Ecto neural progenitor cell (in vitro differentiated cells): ENCODE measurements at places on chromosomes 2 and 18.

DNA sequence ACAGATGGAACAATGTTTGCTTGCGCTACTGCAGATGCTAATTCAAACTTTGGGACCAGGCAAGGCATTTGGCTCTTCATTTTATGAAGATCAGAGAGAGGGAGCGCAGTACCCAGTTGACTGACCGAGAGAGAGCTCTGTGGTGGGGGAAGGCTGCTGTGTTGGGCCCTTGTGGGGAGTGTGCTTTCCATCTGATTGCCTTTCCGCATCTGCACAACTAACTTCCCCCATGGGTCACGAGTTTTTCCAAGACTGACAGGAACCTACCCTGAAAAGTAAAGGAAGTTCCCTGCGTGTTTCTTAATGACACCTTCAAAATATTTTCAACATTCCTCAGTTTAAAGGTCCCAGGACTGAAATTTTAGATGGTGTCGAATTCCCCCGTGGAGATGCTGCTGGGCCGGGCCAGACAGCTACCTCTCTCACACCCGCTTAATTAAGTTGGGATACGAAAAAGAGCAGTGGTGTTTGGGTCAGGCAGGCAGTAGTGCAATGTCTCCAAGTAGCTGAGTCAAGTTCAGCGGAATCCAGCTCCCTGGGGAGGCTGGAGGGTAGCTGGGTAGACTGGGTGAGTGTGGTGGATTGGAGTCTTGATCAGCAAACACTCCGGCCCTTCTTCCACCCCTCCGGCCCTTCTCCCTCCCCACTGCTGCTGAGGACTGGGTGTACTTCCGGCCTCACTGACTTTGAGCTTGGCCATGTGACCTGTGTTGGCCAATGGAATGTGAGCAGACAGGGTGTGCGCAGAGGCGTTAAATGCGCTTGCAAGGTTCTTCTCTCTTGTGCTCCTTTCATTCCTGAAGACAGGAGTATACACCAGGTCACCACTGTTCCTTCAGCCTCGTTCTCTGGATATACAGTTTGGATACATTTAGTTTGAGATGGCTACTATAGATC is 2.3 kb upstream of the ARHGAP25 start:
- DNase-seq = no peak

GRCh38 chr18:47772374-47773248 is 157.8 kb downstream of the SMAD2 start:
- DNase-seq = peak; percentile 81

DNA sequence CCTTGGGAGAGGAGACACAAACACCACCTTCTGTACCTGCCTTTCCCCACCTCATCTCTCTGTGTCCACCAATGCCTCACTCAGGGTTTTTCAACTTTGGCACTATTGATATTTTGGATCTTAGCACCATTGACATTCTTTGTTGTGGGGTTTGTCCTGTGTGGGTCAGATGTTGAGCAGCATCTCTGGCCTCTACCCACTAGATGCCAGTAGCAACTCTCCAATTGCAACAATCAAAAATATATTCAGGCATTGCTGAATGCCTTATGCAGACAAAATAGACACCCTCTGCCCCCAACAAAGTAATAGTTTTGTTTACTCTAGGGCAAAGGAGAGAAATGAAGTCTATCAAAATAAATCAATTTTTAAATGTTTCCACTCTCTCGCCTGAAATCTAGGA is 1384.3 kb upstream of the NXPH2 start:
- DNase-seq = no peak

GRCh38 chr2:213353419-213353818 is 69.2 kb downstream of the SPAG16 start:
- DNase-seq = no peak

GRCh38 chr2:162422894-162423293 is 79.0 kb downstream of the GCA start:
- no peak for DNase-seq

GRCh38 chr2:108958002-108958401 is 31.0 kb downstream of the EDAR start:
- no peak for DNase-seq

DNA sequence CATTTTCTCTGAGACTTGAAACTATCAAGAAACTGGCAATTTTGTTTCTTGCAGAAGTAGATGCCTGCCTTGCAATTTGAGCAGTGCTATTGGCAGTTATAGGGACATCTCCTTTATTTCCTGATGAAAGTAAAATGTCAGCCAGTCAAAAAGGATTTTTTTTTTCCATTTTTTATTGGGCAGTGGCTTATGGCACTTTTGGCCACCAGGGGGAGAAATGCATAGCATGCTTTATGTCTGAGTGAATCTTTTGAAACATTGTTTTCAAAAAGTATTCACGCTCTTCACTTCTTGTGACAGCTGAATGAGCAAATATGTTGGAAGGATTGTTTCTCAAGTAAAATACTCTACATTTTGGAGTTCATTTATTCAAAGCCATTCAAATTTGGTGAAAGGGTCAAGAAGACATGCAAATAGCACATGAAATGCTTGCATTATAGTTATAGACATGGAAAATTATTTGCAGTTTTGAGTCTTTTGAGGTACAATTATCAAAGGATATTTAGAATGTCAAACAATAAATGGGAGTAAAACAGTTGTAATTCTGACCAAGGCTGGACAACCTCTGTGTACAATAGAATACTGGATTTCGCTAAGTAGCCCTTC is 491.0 kb downstream of the CDH2 start:
- no peak for DNase-seq

- no peak for DNase-seq
Observed at GRCh38 chr2:170969030-170969429, 40.0 kb downstream of the GORASP2 start.

DNA sequence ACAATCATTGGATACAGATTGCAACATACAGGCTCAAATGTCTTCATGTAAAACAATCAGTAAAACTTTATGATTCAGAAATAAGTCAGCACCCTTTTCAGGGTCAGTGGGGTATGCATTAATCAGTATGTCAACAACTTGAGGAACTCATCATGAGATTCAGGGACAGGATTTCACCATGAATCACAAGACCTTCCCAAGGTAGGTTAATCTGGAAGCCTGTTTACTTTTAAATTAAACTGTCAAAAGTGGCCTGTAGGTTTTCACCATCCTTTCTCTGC is 104.8 kb downstream of the SP100 start:
- DNase-seq = no peak

DNA sequence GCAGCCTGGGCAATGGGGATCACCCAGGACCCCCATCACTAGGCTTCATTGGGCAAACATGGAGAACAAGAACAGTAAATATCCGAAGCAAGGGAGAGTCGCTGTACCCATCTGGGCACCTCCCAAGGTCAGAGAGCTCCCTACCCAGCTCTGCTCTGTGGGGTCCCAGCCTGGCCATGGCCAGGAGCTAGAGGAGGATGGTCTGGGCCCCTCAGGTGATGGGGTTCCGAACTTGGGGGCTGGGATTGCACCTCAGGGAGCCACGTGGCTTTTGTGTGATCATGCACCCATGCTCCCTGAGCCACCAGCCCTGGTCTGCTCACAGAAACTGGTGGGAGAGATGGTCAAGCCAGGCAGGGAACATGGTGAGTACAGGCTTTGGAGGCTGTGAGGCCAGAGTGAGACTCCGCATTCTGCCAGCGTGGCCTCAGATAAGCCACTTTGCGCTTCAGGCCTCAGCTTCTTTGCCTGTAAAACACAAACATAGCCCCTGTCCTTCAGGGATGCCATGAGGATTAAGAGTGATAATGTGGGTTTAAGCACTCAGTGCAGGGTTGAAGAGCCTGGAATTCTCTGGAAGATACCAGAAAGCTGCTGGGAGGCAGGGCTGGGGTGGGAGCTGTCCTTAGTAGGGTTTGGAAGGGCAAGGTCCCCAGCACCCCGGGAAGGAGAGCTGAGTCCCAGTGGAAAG is 3.0 kb upstream of the NMUR1 start:
- DNase-seq = no peak

GRCh38 chr2:129778584-129778877 is 200.9 kb upstream of the RAB6C start:
- DNase-seq = peak; percentile 37

- DNase-seq = no peak
Observed at GRCh38 chr2:228771315-228771714, 499.8 kb downstream of the PID1 start.

DNA sequence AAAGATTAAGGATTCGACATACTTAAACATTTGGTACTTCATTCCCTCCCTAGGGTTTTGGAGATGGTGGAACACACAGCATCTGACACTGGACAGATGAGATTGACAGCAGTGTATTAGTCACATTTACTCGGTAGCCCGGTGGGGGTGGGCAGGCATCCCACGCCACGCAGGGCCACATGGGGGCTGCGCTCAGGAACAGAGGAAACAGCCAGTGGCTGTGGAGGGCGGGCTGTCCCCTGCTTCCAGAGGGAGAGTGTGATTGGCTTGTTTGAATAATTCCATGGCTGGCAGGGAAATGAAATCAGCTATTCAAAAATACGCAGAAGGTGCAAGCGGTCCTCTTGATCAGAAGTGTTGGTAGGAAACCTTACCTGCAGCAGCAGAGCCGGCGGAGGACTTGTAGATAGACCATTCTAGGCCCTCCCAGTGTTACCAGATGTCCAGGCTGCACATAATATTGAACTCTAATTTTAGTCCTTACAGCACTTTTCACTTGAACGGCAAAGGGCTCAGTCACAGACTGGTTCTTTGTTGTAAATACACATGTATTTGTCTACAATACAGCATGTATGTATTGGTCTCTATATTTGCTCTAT is 18.5 kb upstream of the SP140L start:
- DNase-seq = no peak

DNA sequence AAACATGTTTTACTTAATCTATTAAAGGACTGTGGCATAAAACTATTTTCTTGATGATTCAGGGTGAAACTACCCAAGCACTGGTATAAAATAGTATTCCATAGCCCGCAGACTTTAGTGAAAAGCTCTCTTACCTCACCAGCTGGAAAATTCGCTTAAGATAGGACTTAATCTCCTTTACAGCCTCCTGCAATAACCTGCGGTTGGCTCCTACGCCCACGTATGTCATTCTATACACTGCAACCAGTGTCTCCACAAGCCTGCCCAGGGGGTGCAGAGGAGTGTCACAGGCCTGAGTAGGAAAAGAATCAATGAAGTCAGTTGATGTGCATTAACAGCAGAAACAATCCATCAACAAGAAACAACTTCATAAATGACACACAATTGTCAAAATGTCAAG is 11.3 kb upstream of the MPP4 start:
- DNase-seq = no peak

- DNase-seq = no peak
Observed at GRCh38 chr2:215711471-215712034, 275.7 kb upstream of the FN1 start.

DNA sequence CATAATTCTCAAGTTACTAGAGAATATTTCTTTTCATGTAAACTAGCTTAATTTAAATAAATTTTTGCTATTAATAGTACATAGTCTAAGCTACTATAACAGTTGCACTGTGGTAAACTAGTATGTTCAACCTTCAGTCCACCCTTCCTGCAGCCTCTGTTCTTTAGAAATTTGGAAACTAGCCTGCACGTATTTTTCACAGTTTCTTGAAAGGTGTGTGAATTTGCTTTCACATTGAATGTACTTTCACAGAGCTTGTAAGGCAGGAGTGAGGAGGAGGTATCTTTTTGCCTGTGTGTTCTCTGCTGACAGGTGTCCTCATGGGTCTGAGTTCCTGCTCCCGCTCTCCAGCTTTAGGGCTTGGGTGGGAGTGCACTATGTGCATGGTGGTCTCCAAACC is 117.5 kb downstream of the ATP9B start:
- DNase-seq = no peak

- no peak for DNase-seq
Observed at GRCh38 chr2:83251321-83251872, 1207.7 kb downstream of the SUCLG1 start.
